NCI-H2107 (cell line): ENCODE measurements at places on chromosomes 11 and 22.

- peak; percentile 10 for DNase-seq
These were observed 34.7 kb downstream of the ATG16L2 start for GRCh38 chr11:72848846-72849466.

- DNase-seq = no peak
These were observed 21.8 kb upstream of the OR56A1 start for GRCh38 chr11:6052374-6052773.

DNA sequence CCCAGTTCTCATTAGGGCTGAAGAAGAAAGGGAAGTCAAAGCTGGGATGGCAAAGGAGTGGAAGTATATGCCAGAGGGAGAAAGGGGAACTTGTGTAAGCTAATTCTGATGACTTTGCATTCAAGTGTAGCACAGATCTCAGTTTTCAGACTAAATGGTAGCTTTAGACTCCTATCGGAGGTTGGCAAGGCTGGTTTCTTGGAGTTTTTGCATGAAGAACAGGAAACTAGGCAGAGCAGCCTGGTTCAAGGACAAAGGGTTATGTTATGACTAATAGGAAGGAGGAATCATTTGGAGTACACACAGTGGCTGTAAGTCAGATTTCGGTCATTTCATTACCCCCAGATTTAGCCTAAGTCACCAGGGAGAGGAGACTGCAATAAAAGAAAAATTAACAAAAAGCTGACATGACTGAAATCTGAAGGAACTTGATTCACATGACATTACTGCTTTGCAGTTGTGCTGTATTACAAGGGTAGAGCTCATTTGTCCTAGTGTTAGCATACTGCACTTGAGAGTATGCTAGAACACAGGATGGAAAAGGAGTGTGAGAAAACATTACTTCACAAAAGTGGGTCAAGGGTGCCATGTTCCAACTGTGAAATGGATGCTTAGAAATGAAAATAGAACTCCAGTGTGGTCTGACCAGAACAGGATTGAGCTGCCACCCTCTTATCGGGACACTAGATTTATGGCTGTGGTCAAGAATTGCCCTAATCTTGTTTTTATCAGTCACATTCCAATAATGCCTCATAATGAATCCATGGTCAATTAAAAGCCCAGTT, 23.6 kb downstream of the ADM start:
- no peak for DNase-seq

- DNase-seq = no peak
These were observed 40.1 kb upstream of the CXCR5 start for GRCh38 chr11:118843565-118843964.

DNA sequence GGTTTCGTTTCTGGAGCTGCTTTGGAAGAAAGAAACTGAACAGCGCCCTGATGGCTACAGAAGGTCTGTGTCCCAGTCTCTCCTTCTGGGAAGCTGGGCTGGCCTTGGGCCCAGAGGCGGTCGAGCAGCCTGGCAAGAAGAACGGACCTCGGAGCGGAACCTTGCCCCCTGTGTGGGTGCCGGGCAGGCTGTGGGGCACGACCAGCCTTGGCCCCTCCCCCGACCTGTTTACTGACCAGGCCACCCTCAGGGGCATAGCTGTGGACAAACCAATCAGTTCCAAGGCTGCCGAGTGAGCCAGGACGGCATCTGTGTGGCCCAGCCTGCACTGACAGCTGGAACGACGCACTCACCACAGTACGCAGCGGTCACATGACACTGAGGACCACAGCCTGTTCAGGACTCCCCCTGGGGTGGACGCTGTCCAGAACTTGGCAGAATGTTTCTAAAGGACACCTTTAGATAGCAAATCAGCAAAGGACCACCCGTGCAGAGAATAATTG, 7.2 kb downstream of the PIM3 start:
- DNase-seq = no peak

GRCh38 chr11:27864611-27865010, 164.4 kb upstream of the BDNF start:
- no peak for DNase-seq

GRCh38 chr11:28808771-28809170, 700.6 kb downstream of the METTL15 start:
- no peak for DNase-seq

DNA sequence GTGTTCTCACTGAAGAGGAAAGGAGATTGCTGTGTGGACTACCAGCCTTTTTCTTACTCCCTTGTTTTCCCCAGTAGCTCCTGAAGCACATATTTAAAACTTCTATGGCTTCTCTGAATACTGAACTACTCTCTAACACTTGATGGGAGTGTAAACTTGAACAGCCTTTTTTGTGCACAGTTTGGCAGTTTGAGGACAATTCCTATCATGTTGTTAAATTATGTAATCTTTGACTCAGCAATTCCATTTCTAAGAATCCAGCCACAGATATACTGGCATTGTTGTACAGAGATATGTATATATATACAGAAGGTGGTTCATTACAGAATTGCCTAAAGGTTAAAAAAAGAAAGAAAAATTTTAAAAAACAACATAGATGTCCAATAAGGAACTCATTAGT, 47.1 kb upstream of the EED start:
- DNase-seq = no peak

GRCh38 chr11:94447149-94447548, 45.9 kb upstream of the GPR83 start:
- no peak for DNase-seq

GRCh38 chr11:15158351-15159015, 43.8 kb downstream of the INSC start:
- DNase-seq = no peak

DNA sequence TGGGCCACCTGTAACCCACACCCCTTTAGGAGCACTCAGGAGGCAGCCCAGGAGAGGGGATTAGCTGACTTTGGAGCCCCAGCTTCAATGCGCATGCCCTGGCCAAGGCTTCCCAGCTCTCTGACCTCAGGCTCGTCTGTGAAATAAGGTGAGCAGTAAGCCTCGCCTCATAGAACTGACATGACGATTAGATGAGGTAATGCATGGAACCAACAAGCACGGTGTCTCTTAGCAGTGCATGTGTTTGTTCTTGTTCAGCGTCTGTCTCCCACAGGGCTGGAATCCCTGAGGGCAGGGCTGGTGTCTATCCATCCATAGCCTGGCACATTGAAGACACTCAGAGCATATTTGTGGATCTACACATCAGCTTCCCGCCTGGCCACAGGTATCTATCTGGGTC, 415.4 kb downstream of the MN1 start:
- no peak for DNase-seq

GRCh38 chr11:60634126-60634525, 65.3 kb upstream of the MS4A8 start:
- no peak for DNase-seq

DNA sequence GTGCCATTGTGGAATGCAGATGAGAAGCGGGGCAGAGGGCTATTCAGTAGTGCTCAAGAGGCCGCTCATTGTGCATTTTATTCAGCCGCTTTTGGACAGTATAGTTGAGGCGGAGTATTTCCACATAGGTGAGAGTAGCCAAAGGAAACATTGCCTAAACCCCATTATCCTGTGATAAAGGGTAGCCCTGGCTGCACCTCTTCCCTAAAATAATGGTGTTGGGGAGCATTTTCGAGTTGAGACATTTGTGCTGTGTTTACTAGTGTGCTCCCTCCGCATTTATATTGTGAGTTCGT, 68.8 kb downstream of the SPECC1L start:
- DNase-seq = no peak

DNA sequence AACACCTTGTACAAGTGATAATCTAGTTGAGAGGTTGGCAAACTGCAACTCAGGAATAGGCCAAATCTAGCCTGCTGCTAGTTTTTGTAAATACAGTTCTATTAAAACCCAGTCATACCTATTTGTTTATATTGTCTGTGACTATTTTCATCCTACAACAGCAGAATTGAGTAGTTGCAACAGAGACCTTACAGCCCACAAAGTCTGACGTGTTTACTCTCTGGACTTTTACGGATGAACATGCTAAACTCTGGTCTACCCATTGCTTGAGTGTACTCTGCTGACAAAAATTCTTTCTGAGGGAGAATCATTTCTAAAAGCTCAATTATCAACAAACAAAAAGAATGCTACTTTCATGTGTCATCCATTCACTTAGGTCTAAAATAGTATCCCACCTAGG, 287.0 kb downstream of the DYNC2H1 start:
- no peak for DNase-seq

GRCh38 chr11:111299101-111300026, 1.0 kb downstream of the POU2AF3 start:
- DNase-seq = no peak

DNA sequence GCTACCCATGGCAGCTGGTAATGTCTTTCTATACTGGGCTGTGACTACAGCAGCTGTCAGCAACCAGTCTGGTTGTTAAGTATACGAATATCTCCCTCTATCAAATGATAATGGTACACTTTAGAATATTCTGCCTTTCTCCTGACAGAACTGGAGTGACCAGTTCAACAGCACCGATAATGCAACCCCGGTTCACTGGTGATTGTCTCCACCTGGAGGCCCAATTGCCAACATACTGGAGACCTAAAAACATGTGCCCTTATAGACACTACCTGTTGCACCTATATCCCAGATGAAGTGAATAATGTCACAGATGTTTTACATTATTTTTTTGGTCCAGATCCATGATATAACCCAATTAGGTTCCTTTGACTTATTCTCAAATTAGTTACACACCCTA, 21.1 kb downstream of the OR5P2 start:
- no peak for DNase-seq

DNA sequence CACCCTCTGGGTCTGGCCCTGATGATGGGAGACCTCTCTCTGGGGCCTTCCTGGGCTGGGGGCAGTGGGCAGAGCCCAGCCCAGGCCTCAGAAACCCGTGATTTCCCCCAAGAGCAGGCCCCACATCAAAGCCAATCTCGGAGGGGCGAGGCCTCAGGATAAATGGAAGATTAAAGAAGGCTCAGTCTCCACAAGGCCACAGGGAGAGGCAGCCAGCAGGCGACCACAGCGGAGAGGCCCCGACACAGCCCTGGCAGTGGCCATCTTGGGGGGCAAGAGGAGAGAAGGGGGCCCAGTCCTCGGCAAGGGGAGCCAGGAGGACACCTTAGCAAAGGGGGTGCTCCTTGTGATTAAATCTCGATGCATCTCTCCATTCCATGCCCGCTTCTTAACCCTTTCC, 12.5 kb upstream of the CREB3L1 start:
- no peak for DNase-seq

DNA sequence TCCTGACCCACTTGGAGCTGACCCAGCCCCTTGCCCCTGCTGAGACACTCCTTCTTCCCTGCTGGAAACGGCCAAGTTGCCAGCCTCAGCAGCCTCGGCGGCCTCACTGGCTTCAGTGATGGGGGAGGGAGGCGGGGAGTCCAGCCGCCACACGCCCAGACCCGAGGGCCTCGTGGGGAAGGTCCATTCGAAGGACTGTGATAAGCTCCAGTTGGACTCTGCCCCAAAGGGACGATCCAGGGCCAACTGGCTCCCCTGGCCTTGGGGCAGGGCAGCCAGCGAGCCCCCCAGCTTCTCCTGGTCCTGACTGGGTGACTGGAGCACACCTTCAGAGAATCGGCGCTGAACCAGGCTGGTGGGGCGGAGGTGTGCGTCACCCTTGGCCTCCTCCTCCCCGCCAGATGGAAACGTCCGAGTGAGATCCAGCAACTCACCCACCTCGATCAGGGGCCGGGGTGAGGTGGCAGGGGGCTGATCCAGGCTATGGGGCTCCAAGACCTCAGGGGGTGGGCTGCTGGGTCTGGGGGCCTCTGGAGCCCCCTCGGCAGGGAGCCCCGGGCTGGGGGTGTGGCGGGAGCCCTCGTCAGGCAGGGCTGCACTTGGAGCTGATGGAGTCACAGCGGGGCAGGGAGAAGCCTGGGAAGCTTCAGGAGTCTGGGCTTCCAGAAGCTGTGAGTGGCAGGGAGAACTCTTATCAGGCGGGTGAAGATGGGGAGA, 11.5 kb downstream of the TNKS1BP1 start:
- DNase-seq = no peak

GRCh38 chr11:124869331-124869730, 4.1 kb downstream of the ROBO3 start:
- DNase-seq = no peak

GRCh38 chr11:66951927-66952337, 6.3 kb downstream of the PC start:
- DNase-seq = peak; percentile 23

- no peak for DNase-seq
These were observed 16.7 kb upstream of the PHF21B start for GRCh38 chr22:45026511-45026910.

DNA sequence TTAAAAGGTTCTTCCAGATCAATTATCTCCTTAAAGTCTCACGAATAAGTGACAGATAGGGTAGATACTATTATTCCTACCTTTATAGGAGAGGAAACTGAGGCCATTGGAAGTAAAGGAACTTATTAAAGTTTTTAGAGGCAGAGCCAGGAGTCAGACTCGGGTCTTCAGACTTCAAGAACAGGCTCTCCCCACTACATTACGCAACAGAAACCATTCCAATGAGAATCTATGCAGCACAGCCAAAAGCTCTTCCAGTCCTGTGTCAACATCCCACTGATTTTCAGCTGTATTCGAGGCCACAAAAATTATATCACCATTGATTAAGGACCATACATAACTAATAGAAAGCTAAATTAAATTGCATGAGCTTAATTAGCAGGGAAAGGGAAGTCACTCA, 77.4 kb downstream of the RELT start:
- DNase-seq = no peak

DNA sequence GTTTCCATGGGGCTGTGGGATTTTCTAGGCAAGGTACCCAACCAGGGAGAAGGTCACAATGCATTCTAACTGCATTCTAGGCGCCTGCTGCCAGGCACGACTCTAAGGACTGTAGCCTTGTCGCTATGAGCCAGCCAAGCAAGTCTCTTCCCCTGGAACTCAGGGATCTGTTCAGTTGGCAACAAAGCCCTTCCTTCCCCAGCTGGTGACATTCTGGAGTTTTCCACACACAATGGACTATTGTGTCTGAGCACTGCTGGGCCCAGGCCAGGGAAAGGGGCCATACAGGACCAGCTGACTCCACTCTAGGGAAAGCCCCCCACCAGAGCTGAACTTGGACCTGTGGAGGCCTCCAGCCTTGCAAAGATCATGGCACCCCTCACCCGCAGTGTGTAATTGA, 116.8 kb downstream of the RRAS2 start:
- no peak for DNase-seq

GRCh38 chr11:63877658-63878241, 38.8 kb downstream of the MARK2 start:
- DNase-seq = no peak

DNA sequence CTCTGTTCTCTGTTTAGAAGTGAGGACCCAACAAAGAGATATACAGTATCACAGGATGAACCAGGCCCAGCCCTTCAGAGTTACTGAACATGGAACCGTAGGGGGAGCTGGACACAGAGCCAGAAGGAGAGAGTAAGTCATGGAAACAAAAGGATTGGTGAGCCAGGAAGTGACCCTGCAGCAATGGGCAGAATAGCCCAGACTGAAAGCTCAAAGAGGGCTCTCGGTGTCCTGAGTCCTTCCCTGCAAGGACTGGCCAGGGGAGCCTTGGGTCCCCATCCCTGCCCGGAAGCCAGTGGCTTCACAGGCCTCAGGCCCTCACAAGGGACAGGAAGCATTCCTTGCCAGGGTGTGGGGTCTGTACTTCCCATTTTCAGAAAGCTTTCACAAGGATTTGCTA, 150.6 kb downstream of the SPATA19 start:
- DNase-seq = no peak

- DNase-seq = no peak
These were observed 23.4 kb upstream of the GRK3 start for GRCh38 chr22:25540908-25541660.
